Activated T-cell treated with anti-CD3 and anti-CD28 coated beads for 48 hours (primary cell): ENCODE measurements at places on chromosomes 16 and 17.

- peak; percentile 15 for DNase-seq
Measured at GRCh38 chr17:7884581-7885366, 3.8 kb upstream of the CHD3 start.

GRCh38 chr16:66668777-66669444 is 27.6 kb downstream of the CMTM4 start:
- DNase-seq: no peak

- DNase-seq: no peak
Measured at GRCh38 chr16:88560714-88561484, 9.3 kb upstream of the ZC3H18 start.

- DNase-seq: peak; percentile 72
Measured at GRCh38 chr17:27473748-27474609, 17.7 kb downstream of the KSR1 start.

- DNase-seq: no peak
Measured at GRCh38 chr17:68482576-68483041, 25.3 kb upstream of the WIPI1 start.

DNA sequence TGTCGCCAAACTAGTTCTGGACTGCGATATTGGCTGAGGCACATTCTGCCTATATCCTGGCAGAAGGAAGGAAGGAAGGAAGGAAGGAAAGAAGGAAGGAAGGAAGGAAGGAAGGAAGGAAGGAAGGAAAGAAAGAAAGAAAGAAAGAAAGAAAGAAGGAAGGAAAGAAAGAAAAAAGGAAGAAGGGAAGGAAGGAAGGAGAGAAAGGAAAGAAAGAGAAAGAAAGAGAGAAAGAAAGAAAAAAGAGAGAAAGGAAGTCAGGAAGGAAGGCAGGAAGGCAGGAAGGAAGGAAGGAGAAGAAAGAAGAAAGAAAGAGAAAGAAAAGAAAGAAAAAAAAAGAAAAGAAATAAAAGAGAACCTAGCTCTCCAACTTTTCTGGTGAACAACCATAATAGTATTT is 587.1 kb downstream of the RBFOX1 start:
- no peak for DNase-seq

- DNase-seq: no peak
Measured at GRCh38 chr16:7526736-7527135, 194.1 kb downstream of the RBFOX1 start.

DNA sequence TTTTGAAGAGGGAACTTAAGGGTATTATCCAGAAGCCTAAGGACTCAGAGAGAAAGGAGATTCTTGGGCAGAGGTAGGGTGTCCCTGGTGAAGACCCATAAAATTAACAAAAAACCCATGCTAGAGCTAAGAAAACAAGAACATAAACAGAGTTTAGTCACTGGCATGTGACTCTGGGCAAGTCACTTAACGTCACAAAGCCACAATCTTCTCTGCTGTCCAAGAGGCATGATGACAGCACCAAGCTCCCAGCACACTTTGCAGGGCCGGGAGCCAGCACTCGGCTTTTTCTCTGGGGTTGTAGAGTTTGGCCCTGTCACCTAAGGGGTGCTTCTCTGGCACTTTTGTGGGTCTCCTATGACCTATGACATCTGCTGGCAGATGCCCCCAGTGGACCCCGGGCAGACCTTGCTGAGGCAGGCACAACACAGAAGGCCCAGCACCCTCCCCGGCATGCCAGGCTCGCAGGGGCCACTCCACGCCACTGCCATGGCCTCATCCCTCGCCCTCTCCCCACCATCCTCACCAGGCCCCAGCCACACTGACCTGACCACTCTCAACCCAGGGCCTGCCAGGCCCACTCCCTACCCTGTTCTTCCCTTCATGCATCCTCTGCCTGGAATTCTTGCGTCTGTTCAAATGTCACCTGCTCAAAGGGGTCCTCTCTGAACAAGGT is 69.8 kb downstream of the DYNLRB2 start:
- no peak for DNase-seq
